ENCODE measurements at places on chromosomes 1 and 21.

DNA sequence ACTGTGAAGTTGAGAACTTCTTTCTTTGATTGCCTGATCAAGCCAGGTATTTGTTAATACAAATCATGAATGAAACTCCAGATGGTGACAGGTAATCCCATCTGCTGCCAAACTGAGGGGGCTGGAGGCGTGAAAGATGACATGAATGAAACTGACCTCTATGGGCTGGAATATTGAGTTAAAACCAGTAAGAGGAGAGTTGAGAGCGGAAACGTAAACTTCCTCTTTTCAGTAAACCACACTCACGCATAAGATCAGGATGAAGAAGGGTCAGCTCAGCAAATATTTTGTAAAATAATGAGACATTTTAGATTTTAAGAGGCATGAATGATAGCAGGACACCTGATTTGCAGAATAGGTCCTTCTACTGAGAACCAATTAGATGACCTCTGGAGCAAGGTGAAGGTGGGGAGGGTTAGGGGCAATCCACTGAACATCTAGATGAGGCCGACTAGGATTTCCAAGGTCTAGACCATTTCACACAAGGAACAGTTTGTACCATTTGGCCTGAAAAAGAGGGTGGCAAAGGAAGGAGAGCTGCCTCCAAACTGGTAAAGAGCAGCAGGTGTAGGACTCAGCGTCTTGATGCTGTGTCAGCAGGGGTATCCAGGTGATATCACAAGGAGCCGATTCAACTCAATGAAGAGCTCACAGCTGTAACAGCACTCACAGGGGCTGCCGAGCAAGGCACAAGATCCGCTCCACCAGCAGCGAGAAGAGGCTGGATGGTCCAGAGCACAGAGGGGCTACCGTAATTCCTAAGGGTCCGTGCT, 132.6 kb downstream of the NTPCR start:
- no peak for DNase-seq

DNA sequence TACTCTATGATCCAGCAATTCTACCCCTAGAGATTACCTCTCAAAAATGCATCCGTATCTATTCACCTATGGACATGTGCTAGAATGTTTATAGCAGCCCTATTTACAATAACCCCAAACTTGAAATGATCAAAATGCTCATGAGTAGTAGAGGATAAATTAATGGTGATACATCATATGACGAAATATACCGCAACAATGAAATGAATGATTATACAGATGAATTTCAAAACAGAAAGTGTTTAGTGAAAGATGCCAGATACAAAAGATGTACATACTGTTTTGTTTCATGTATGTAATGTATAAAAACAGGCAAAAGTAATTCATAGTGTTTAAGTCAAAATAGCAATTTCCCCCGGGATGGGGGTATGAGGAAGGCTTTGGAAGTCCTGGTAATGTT, 91.0 kb upstream of the CD55 start:
- no peak for DNase-seq

DNA sequence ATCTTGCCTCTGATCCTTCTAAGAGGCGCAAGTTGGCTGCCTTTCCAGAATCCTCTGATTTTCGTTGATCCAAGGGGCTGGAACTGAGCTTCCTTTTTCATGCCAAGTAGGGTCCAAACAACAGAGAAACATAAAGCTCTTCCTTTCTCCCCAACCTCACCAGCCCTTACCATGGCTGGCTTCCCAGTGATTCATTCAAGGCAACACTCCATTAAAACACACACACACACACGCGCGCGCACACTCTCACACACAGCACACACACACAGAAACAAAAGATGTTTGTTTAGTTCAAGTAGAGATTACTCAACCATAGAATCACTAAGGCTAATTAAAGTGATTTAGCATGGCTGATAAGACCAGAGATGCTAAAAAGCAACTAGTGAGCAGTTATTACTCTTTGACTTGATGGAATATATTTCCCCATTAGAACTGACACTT, 13.0 kb upstream of the GUCA2A start:
- DNase-seq: no peak

GRCh38 chr1:42418516-42418915, 37.3 kb downstream of the ZMYND12 start:
- DNase-seq: no peak

GRCh38 chr1:91854852-91855534, 31.0 kb downstream of the TGFBR3 start:
- DNase-seq: no peak

- DNase-seq: no peak
Observed at GRCh38 chr21:45376459-45377324, 28.3 kb upstream of the COL18A1 start.

DNA sequence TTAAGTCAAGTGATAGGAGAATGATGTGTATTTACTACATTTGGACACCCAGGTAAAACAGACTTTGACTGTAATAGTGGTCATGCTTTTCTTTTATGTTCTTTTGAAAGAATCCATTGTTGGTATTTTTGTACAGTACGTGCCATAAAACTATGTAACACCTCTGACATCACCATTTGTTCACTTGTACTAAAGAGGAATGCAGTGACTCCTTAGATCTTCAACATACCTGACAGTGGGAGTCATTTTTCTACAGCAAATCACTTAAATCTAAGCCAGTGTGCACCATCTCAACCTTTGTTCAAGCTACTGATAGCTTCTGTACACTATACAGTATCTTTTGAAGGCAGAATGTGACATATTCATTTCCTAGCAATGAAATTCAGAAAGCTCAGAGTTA, 6.3 kb upstream of the PLD5 start:
- no peak for DNase-seq

- no peak for DNase-seq
Observed at GRCh38 chr1:3093898-3094626, 25.1 kb downstream of the PRDM16 start.
